Activated naive CD4-positive, alpha-beta T cell treated with anti-CD3 and anti-CD28 coated beads, Interleukin-2, amount 50 U/mL, for 16 hours (primary cell): ENCODE measurements at places on chromosomes 3 and 15.

GRCh38 chr3:83011481-83011880 is 1250.0 kb upstream of the GBE1 start:
- DNase-seq: no peak

DNA sequence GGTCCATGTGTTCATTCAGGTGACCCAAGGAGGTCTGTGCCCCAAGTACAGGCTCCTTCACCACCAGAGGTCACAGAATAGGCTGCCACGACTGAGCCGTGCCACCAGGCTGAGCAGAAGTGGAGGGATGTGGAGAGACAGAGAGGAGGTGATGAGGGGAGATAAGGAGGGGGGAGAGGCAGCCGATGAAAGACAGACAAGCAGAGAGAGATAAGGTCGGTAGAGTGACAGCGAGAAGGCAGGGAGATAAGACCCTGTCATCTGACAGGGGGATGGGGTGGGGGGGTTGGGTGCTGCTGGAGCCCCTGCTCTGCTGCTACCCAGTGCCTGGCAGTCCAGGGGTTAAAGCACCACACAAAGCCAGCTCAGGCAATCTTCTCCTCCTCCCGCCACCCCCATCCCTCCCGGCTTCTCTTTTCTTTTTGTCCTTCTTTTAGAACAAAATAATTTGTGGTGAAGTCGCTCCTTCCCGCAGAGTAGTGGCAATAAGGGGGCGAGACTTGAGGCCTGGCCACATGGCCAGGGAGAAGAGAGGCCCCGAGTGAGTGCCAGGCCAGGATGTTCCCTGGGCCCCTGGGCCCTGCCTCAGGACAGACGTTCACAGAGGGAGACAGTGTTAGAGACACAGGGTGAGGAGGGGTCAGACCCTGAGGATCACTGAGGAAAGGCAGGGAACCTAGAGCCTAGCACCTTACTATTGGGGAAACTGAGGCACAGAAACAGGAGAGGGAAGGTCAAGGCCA is 67.9 kb downstream of the CACNA2D2 start:
- no peak for DNase-seq

DNA sequence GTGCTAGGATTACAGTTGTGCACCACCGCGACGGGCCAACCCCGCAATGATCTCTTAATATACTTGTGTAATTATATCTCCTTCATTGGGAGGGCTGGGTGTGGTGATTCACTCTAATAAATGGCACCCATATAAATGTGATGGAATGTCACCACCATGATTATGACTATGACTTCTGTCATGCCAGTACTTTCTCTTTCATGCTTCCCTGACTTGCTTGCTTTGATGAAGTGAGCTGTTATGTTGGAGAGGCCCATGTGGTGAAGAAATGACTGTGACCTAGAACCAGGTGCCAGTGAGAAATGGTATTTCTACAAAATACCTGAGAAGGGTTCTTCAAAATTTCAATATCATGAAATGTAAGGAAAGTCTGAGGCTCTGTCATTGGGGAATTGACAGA is 24.4 kb upstream of the TP63 start:
- DNase-seq: no peak

DNA sequence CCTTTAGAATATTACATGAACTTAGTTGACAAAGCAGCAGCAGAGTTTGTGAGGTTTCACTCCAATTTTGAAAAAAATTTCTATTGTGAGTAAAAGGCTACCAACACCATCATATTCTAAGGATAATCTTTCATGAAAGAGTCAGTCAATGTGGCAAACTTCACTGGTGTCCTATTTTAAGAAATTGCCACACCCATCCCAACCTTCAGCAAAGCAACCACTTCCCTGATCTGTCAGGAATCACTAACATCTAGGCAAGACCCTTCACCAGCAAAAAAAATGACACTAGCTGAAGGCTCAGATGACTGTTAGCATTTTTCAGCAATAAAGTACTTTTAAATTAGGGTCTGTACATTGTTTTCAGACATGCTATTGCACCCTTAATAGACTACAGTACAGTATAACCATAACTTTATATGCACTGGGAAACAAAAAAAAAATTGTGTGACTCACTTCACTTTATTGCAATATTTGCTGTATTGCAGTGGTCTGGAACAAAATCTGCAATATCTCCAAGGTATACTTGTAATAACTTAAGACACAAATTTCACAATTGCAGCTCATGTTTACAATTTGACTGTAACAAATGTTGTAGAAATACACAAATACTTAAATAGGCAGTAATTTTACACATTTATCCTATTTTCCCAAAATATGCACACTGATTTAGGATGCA is 38.9 kb upstream of the ALCAM start:
- DNase-seq: no peak

DNA sequence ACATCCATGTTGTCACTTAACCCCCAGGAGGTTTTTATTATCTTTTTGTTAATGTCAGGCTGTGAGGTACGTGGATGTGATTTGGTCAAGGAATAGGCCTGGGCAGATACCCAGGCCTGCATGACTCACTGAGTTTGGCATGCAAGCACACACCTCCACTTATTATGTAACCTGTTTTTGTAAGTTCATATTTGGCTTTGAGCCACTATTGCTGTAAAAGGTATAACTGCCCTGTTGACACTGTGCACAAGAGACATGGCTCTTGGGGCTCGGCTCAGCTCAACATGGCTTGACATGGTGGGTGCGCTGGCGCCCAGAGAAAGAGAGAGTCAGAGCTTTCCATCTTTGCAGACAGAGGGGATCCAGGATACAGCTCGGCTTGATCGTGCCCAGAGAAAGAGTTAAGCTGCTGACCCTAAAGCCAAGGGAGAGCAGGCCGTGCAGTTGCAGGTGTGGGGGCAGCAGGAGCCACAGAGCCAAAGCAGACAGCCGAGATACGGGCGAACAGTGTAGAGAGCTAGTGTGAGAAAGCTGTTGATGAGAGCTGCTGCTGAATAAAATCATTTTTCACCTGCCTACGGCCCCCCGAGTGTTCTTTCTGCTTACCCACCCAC is 67.9 kb upstream of the UNC13C start:
- DNase-seq: no peak
